Stimulated activated CD8-positive, alpha-beta memory T cell treated with anti-CD3 and anti-CD28 coated beads, Interleukin-15, amount 100 ng/mL, for 4 hours (primary cell): ENCODE measurements at places on chromosomes 16 and 17.

DNA sequence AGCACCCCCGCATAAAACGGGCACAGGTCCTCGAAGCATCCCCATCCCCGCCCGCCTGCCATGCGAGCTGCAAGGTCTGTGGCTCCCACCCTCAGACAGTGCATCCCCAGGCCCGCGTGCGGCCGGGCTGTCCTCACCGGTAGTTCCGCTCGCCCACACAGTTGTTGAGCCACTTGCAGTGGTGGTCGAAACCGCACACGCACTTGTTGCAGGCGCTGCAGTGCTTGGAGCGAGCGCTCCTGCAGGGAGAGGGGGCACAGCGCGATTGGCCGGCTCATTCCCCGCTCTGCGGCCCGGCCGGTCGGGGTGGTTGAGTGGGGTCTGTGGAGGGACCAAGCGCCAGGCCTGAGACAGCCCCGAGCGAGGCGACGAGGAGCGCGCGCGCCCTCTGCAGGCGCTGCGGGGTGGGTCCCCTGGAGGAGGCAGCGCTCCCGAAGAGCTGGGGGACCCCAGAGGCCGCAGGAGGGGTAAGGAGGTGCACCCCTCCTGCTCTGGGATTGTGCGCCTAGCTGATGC is 6.0 kb upstream of the TPPP3 start:
- DNase-seq = no peak

DNA sequence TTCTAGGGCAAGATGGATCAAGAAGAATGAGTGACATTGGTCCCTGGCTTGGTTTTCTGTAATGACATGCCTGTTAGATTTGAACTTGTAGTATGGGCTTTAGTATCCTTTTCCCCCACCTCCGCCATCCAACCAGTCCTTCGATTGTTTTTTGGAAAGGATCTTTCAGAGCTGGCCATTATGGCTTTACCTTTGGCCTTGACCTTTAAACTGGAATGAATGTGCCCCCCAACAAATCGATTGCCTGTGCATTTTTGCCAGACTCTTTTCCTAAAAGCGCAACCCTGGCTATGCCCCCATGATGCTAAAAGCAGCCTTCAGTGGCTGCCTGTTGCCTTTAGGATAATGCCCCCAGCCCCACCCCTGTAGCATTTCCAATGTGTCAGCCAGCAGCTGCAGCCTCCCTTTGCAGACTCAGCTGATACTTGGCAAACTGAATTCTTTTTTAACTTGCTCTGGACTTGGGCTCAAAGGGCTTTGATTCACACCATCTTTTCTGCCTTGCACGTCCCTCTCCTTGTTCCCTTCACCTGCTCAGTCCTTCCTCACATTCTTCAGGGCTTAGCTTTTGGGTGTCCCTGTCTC is 4.0 kb downstream of the GPRC5C start:
- no peak for DNase-seq

- no peak for DNase-seq
These were observed 18.6 kb upstream of the ENDOV start for GRCh38 chr17:80396157-80397033.

DNA sequence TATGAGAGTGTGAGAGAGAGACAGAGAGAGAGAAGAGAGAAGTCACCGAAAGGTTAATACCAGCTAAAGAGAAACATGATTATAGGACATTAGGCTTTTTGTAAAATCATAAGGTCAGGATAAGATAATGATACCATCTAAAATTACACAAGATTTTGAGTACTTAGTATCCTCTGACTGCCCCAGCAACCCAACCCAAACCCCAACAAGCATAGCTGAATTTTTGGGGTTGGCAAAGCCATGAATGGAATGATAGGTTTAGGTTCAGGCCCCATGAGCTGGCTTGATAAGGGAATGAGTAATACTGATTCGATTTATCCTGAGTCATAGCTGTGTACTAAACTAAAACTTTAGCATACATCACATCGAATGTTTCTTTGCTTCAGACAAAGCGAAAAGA is 259.5 kb downstream of the IRX3 start:
- no peak for DNase-seq

- DNase-seq = no peak
These were observed 174.9 kb downstream of the RAB11FIP4 start for GRCh38 chr17:31566247-31566991.

DNA sequence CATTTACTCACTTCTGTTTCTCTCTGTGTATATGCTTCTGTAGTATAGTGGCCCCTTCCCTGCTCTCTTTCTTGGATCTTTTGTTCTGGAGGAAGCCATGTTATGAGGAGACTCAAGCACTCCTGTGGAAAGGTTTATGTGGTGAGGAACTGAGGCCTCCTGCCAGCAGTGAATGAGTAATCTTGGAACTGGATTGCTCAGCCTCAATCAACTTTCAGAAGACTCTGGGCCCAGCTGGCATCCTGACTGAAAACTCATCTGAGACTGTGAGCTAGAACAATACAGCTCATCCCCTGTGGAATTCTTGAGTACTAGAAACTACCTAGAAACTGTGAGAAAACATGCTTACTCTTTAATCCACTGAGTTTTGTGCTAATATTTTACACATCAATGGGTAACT is 133.1 kb upstream of the ZKSCAN2 start:
- no peak for DNase-seq

GRCh38 chr16:54268766-54269165 is 17.8 kb downstream of the IRX3 start:
- no peak for DNase-seq

DNA sequence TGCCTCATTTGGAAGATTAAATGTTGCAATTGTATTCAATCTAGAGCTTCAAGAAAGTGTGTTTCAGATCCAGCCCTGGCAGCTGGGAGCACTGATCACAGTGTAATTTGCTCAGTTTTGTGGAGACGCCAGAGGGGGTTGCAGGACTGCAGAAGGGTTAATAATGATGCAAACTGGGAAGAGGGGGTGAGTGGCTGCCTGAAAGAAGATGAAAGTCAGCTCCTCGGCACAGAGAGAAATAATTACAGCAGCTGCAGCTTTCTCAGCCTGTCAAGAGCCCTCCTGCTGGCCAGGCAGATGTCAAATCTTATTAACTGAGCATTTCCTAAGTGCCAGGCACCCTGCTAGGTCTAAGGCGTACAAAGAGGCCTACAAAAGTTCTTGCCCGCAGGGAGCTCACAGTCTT is 97.7 kb downstream of the ZNF18 start:
- DNase-seq = no peak

GRCh38 chr17:47898241-47898640 is 2.2 kb downstream of the SP2 start:
- no peak for DNase-seq

DNA sequence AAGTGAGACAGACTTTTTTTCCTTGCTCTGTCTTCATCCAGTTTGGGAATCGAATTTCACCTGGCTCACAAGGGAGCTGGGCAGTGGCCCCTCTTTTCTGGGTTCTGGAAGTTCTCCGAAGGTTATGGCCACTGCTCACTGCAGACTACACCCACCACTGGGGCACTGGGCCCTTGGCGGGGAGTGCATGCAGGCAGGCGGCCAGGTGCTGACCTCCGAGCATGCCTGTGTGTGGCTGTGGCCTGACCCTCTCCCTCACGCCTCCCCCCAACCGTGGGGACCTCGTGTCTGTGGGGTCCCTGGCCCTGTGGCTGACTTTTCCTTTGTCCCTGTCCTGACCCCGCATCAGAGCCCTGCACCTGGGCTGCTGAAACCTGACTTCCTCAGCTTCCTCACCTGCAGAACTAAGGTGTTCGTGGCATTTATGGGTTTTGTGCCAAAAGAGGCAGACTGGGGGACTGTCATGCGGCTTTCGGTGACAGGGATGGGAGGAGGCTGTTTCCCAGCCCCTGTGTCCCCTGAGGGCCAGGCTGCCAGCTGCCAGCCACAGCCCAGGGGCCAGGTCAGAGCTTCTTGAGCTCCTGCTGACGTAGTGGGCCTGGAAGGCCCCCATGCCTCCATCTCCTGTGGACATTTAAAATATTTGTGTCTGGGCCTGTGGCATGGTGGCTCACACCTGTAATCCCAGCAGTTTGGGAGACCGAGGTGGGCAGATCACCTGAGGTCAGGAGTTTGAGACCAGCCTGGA is 21.4 kb downstream of the ASPSCR1 start:
- no peak for DNase-seq

- DNase-seq = no peak
These were observed 9.4 kb downstream of the BAHCC1 start for GRCh38 chr17:81404558-81405165.

DNA sequence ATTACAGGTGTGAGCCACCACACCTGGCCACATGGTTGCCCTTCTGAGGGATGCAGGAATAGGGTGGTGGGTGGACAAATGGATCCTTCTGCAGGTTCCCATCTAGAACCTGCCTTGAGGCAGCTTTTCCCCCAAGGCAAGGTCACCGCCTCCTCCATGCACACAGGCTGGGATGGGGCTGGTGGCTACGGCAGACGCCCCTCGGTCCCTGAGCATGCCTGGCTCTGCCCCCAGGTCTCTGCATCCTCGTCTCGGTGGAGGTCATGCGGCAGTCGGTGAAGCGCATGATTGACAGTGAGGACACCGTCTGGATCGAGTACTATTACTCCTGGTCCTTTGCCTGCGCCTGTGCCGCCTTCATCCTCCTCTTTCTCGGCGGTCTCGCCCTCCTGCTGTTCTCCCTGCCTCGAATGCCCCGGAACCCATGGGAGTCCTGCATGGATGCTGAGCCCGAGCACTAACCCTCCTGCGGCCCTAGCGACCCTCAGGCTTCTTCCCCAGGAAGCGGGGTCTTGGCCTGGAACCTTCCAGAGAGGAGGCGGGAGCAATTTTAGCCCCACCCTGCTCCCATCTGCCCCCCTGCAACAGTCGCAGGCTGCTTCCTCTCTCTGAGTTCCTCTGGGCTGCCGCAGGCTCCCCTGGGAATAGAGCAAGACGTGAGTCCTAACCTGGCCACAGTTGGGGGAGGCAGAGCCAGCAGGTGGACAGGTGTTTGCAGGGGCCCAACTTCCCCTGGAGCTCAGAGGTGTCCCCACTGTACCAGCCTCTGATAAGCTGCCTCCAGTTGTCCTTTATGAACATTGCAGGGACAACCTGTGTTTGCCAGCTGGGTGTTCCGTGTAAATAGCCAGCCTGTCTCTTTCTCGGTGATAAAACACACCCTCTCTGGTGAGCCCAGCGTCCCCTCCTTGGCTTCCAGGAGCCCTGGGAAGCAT is 11.7 kb downstream of the CACNG1 start:
- DNase-seq = no peak

DNA sequence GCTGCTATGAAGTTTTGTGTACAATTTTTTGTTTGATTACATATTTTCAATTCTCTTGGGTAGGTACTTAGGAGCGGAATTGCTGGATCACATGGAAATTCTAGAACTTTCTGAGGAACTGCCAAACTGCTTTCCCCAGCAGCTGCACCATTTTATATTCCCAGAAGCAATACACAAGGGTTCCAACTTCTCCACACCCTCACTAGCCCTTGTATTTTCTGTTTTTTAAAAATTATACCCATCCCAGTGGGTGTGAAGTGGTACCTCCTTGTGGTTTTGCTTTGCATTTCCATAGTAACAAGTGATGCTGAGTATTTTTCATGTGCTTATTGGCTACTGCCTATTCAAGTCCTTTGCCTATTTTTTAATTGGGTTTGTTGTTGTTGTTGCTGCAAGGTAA is 20.9 kb downstream of the NACA2 start:
- no peak for DNase-seq
